ENCODE measurements at places on chromosomes 3 and 15. TPM values are rescaled to one million over a fixed set of nuclear protein-coding genes. Genes with fewer than 3 reads are reported as not detected.

DNA sequence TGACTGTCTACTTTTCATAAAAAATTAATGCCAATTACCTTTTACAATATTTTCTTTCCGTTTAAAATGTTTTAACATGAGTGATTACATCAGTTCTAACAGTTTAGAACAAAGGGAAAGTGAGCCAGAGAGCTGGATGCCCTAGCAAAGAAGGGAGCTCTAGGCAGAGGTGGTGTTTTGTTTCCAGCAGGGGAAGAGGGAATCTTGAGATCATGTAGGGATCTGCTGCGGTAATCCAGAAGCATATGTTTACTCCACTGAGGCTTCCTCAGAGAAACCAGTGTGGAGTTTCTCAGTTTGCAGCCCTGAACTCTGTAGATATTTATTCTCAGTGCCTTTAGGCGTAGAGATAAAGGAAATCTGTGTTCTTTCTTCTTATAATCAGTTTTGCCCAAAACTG, 399.3 kb downstream of the NLGN1 start:
- DNase-seq = no peak

CHAC1 gene
- 8.3 TPM for total RNA-seq

PCBP4 gene
- total RNA-seq = 16.1 TPM

DNA sequence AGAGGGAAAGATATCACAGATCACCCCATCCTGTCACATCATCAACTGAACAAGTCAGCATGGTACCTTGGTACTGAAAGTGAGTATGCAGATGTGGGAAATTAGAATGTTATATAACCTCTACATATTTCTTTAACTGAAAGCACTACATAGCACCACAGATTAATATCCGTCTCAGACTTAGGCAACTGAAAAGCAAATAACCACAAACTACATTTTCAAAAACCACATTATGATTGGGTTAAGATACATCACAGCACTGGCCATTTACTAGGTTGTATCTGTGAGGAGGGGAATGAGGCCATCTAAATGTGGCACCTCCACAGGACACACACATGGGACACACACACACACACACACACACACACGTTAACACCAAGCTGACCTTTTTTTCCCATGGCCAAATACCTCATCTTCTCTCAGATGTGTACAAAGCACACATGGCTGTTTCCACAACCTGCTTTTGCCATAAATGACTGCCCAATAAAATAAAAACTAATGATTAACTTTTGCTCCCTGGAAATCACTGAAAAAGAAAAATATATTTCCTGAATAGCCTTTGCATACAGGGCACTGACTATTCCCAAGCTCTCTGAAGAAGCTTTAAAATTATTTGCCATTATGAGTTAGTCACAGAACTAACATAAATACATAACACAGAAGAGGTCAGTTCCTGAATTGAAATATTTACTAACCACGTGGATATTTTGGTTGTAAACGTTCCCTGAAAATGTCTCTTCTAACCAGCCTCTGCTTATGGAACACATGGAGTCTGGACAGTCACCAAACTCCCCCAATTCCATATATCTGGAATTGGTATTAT, 60.1 kb downstream of the SUMF1 start:
- no peak for DNase-seq

GRCh38 chr3:176933704-176934103, 263.6 kb downstream of the TBL1XR1 start:
- DNase-seq = no peak

- no peak for DNase-seq
These were observed 8.7 kb downstream of the SEMA3F start for GRCh38 chr3:50163572-50164455.

GRCh38 chr3:126432361-126433104, 37.8 kb downstream of the CFAP100 start:
- DNase-seq = no peak

GRCh38 chr3:48700731-48701405, 15.2 kb upstream of the NCKIPSD start:
- no peak for DNase-seq

DNA sequence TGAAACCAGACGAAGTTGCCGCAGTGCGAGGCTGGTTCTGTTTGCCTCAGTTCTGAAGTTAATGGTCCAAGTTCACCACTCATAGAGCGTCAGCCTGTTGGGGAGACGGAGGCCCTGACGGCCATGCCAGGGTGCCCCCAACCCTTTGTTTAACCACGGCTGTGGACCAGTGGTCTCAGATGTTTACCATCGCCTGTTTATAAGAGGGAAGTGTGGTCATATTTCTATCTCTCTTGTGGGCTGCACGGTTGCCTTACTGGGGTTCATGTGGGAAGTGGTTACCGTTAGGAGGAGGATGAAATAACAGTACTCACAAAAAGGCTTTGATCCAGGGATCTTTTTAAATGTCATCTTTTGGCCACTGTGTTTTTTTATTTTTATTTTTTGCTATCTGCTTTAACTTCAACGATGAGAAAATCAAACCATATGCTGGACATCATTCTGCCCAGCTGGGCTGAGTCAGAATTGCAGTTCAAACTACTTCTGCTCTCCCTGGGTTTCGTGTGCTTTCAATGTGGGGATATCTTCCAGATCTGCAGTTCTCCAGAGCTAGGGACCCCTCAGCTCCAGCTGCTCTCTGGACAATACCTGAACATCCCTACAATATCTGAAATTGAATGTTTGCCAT, 17.8 kb downstream of the SMAD3 start:
- DNase-seq = peak; percentile 62

- DNase-seq = no peak
These were observed 25.8 kb upstream of the POLG start for GRCh38 chr15:89360294-89360971.

GRCh38 chr3:178880274-178880673, 191.3 kb downstream of the ZMAT3 start:
- DNase-seq = no peak

GOLGA8G gene
- not detected for total RNA-seq

GRCh38 chr15:65411465-65412071, 11.2 kb downstream of the IGDCC4 start:
- no peak for DNase-seq

DNA sequence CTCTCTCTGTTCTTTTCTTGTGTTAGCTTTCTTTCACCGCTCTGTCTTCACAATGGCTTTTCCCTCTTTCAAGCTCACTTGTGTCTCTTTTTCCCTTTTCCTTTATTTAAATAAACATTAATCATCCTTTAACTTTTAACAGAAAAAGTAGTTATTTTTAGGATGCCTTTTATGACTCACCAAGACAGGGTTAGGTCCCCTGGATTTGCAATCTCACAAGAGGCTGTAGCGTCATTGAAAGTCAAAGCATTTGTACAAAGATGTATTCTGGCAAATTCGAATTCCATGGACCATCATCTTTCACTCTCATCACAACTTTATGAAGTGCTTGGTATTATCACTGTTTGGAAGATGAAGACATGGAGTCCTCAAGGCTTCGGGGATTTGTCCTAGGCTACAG, 34.8 kb upstream of the MCTP2 start:
- DNase-seq = no peak

FANCD2OS gene
- not detected for total RNA-seq

DNA sequence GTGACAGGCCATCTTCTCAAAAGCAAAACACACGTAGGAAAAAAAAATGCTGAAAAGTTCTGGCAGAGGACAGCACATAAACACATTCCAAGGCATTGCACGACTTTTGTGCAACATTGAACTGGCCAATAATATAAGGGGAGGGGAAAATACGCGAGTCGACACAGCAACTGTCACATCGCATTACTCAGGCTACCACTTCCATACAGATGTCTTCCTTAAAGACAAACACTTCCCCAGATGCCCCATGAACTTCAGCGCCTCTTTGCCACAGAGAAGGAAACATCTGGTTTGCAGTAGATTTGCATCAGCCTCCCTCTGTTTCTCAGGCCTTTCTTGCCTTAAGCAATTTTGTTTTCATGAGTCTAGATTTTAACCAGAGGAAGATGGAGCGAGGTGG, 144.4 kb upstream of the IGF1R start:
- no peak for DNase-seq

DNA sequence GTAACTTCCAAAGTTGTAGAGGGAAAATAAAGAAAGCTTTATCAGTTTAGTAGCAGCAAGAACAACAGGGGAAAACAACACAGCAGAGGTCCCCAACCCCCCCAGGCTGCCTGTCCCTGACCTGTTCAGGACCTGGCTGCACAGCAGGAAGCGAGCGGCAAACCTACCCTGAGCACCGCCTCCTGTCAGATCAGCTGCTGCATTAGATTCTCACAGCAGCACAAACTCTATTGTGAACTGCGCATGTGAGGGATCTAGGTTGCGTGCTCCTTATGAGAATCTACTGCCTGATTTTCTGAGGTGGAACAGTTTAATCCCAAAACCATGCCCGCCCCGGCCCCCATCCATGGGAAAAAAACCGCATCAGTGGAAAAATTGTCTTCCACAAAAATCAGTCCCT, 40.3 kb downstream of the USP50 start:
- no peak for DNase-seq

GRCh38 chr15:35616498-35617271, 70.7 kb upstream of the DPH6 start:
- no peak for DNase-seq

TLNRD1 gene
- total RNA-seq = 32.3 TPM

DNA sequence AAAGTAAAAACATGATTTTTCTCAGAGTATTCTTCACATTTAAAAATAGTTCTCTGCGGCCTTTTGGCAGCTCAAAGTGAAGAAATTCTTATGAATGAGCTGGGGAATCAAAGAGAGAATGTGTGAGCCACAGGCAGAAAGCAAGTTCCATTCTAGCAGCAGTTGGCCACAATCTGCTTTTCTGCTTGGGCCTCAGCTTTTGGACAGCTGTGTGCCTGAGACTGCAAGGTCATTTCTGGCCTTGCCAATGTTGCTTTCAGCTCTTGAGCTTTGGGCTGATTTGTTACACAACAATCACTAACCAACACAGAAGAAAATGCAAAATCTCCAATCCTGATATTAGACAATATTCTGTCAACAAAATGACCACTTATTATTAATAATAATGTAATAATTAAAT, 14.4 kb upstream of the TM4SF4 start:
- DNase-seq = no peak

- no peak for DNase-seq
These were observed 51.7 kb downstream of the CADPS start for GRCh38 chr3:62823461-62824050.

DNA sequence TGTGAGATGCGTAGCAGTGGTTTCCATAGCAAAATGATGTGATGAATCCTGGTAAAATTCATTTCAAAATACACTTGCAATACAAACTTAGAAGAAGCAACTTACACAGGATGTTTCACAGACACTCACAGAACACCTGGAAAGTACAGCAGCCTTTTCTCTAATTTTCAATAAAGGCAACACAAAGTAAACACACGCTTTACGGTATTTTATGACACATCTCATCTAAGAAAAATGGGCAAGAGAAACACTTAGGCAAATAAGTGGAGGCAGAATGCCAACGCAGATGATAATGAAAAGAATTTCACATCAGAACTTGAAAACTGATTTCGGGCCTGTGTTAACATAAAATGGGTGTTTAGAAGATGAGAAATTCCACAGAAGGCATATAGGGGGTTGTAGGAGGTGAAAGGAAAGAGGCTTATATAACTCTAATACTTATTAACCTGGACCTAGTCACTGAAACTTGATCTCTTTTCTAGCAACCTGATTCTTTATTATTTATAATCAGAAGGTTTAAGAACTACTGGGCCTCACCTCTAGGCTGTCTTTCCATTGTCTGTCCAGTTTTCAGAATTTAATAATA, 25.6 kb upstream of the MAP3K13 start:
- no peak for DNase-seq

GRCh38 chr15:40500568-40501330, 30.0 kb downstream of the CHST14 start:
- DNase-seq = no peak

- DNase-seq = no peak
These were observed 48.3 kb downstream of the SERP1 start for GRCh38 chr3:150497956-150498355.

ARGFX gene
- total RNA-seq = not detected

GPR62 gene
- total RNA-seq = not detected

GRCh38 chr15:65343374-65343981, 34.3 kb downstream of the IGDCC3 start:
- DNase-seq = no peak

NR1I2 gene
- total RNA-seq = 0.10 TPM

Measured in activated CD8-positive, alpha-beta T cell treated with anti-CD3 and anti-CD28 coated beads, Interleukin-2, amount 10 ng/mL, durations not matched to agents 7 days and 5 days (primary cell).